Activated CD4-positive, alpha-beta T cell treated with anti-CD3 and anti-CD28 coated beads, Interleukin-2, Interleukin-6, amounts not matched to agents 100 ng/mL and 50 ng/mL, durations not matched to agents 16 hours and 8 hours (primary cell): ENCODE measurements at places on chromosomes 1 and 21.

DNA sequence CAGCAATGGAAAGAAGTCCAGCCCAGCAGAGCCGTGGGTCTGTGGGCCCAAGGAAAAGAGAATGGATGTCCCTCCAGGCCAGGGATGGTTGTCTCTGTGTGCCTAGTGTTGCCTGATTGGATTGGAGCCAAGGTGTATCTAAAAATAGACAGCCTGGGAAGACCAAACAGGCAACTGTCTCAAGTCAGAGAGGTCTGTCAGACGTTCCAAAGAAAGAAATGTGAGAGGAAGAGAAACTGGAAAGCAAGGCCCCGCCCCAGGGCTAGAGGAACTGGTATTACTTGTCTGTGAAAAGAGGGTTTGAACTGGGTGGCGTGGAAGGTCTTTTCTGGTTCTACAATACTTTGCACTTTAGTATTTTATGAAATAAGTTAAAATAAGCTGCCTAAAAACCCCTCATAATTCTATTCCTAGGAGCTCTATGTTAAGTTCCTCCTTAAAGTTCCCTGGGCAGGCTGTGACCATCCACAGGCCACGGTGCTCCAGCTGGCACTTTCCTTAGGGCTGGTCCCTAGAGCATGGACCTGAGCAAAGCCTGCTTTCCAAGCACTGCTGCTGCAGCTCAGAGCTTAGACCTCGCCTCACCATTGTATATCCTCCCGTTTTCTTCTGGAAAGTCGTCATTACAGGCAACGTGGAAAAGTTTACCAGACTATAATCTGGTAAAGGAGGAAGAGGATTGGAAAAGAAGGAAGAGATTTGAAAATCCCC, 151.6 kb downstream of the DISC1 start:
- no peak for DNase-seq

GRCh38 chr1:81848880-81849682, 48.3 kb downstream of the ADGRL2 start:
- no peak for DNase-seq

GRCh38 chr21:39597595-39597994, 15.1 kb upstream of the B3GALT5 start:
- DNase-seq: no peak

DNA sequence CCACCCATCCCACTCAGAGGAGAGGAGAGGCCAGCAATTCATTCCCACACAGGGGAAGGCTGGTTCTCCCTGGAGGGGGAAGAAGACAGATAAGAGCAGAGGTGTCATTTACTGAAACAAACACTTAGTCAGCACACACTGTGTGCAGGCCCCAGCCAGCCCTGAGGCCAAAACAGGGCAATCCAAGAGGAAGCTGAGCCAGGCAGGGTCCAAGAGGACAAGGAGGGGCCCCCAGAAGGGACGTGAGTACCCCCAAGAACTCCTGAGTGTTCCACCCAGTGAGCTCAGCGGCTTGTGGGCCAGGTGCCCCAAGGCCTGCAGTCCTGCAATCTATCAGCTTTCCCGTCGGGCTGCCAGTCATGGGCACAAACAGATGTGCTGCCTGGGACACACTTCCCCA, 15.8 kb downstream of the ADGRB2 start:
- no peak for DNase-seq
